ENCODE measurements at places on chromosomes 13 and 19.

- DNase-seq, result peak; percentile 74
Observed at GRCh38 chr19:55080968-55081769, 5.5 kb downstream of the EPS8L1 start.

GRCh38 chr13:110824702-110825300 lies 90.1 kb downstream of the ANKRD10 start:
- no peak for DNase-seq

DNA sequence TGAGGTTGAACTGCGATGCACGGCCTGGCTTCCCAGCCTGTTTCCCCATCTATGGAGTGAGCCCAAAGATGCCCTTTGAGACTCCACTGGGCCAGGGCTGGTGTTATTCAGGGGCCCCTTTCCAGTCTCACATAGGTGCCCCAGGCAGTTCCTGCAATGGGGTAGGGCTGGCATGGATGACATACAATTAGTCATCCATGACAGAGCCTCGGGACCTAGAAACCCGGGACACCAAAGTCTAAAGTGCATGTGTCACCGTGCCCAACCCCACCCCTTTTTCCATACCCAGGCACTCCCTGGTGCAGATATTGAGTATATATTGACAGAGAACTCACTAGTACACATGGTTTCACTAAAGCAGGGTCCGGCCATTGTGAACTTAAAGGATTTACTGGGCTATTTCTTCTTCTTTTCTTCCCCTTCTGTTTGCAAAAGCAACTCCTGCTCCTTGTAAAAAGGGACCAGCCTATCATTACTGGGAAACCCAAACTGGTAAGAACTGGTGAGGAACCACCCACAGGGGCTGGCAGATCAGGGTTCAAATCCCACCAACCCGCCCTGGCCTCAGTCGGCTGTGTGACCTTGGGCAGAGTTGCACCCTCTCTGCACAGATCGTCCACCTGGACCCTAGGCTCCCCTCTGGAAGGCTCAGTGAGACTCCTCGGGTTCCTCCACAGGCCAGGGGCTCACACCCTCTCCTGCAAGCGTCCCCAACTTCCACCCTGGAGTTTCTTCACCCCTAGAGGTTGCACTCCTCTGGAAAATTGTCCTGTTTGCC lies 2.7 kb downstream of the B3GNT3 start:
- DNase-seq, result peak; percentile 71

DNA sequence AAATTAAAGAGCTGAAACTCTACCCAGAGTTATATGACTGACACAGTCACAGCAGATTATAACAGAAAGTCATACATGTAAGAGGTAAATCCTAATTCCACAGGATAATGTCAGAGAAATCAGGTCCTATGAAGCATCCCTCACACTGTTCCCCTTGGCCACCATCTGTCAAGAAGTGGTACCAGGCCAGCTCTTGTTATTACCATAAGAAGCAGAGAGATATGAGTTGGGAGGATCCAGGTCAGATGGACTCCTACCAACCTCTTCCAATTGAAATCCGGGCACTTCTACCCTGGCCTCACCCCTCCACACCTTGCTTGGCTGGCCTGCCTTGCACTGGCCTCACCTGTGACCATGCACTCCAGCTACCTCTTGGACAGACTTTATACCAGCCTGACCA lies 353.2 kb downstream of the DNAJC15 start:
- no peak for DNase-seq

DNA sequence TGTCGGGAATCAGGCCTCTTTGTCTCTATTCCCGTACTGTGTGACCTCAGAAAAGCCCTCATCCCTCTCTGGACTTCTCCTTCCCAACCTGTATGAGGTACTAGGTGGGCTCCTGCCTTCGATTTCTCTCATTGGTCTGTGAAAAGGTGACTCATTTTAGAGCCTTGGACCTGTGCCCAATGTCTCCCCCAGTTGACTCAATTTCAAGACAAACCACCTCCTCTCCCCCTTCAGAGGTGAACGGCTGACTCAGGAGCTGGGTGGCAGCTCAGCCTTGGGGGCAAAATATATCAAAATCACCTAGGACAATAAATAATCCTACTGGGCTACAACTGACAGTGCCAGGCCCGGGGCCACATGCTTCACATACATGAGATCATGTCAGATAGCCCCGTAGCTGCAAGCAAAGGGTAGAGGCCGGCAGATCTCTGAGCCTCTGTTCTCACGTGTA lies 630 bp downstream of the COQ8B start:
- peak; percentile 73 for DNase-seq

GRCh38 chr13:31101472-31102170 lies 60.1 kb downstream of the HSPH1 start:
- no peak for DNase-seq

DNA sequence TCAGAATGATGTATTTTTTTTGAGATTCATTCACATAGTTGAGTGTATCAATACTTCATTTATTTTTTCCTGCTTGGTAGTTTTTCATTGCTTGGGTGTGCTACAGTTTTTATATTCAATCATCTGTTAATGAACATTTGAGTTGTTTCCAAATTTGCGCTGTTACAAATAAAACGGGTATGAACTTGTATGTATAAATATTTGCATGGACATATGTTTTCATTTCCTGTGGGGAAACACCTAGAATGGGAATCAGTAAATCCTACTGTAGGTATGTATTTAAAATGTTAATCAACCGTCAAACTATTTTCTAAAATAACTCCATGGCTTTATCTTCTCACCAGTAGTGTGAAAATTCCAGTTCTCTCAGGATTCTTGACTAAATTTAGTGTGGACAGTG lies 826.3 kb downstream of the EFNB2 start:
- DNase-seq, result no peak

DNA sequence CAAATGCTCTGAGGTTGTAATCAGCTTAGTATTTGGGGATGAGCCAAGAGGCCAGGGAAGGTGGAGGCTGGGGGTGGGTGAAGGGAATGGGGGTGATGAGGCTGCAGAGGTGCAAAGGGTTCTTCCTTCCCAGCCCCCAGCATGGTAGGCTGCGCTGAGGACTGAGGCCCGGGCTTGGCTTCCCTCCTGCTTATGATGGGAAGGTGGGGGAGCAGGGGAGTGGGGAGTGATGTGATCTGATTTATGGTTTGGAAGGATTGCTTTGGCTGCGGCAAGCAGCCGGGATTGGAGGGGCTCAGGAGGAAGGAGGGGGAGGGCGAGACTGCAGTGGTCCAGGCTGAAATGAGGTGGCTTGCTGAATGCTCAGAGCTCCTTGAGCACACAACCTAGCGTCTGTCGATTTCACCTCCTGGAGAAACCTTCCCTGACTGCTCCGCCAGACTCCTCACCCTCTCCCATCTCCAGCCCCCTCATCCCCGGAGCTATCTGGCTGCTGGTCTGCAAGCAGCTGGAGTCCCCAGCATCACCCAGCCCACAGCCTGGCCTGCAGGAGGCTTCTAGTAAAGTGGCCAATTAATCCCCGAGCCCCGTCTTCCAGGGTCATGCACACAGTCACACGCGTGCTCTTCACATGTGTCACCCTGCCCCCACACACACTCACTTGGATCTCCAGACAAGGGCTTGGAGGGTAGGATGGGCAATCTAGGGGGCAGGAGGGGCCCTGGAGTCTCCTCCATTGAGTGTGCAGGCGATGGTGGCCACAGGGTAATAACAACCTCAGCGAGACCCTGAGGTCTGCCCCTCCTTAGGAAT lies 757 bp upstream of the CLEC11A start:
- DNase-seq, result peak; percentile 48

GRCh38 chr13:49098771-49099512 lies 121.2 kb upstream of the MLNR start:
- DNase-seq, result no peak

DNA sequence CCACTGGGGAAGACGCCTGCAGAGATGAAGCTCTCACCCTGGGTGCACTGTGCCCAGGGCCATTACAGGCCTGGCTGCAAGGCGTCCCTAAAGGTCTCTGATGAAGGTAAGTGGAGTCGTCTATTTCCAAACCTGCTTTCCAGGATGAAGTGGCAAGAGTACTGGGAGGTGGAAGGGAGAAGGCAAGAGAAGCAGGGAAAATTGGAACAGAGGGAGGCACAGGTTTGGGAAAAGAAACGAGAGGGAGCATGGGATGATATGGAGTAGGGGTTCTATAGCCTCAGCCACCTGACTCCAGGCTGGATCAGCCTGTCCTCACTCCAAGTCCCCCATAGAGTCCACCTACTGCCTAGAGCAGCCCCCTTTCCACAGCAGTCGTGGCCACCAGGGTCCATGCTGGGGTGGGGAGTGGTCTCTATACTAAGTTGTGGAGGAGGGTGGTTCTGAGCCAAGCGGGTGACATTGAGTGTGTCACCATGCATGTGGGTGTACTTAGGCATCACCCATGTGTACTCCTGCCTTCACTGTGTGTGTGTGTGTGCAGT lies at the start of gene OR10H5:
OR10H5 (plus strand) TSS at position 51 of the 545 bp plus-strand sequence. CDS start 6,388 bp downstream, outside the sequence.
- no peak for DNase-seq

- DNase-seq, result no peak
Observed at GRCh38 chr13:49997955-49998354, 1.1 kb downstream of the TRIM13 start.

- no peak for DNase-seq
Observed at GRCh38 chr13:45744979-45745378, 42.9 kb downstream of the CBY2 start.

DNA sequence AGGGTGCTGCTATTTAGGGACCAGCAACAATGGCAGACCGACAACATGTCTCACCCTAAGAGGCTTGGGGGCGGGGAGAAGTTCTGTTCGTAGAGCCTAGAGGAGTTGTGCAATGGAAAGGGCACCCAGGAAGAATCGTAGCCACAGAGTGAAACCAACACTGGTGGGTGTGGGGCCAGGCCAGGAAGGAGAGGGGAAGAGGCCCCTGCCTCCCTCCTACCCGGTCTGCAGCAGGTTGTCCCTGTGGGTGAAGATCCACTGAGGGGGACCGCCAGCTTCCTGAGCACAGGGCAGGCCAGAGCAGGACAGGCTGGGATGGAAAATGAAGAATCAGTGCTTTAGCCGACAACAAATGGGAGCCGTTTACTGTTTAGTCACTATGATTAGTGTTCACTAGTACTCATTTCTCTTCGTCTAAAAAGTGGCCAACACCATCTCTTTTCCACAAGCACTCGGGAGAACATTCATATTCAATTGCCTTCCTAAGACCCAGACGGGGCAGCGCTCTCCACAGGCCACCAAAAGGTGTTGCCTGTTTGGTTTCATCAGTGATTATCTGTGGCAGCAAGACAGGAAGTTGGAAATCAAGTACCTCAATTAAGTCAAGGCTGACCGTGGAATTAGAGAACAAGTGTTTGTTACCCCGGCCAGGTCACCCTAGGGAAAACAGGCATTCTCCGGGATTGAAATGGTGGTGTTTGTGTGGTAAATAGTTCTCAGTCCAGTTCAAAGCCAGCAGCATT lies 1.1 kb upstream of the ATP11A start:
- no peak for DNase-seq

DNA sequence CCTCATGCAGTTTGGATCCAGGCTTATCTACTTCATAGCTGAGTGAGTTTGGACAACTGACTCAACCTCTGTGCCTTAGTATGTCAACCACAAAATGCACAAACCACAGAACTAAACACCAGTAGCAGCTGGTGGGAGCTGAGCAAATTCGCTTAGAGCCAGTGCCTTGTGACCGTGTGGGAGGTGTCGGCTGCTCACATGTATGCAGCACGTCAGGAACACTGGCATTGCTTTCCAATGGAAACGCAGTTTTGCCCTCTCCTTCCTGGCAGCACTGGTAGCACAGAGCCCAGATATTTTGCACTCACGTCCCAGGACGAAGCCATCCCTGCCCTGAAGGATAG lies 8.3 kb upstream of the NTN5 start:
- DNase-seq, result peak; percentile 46

DNA sequence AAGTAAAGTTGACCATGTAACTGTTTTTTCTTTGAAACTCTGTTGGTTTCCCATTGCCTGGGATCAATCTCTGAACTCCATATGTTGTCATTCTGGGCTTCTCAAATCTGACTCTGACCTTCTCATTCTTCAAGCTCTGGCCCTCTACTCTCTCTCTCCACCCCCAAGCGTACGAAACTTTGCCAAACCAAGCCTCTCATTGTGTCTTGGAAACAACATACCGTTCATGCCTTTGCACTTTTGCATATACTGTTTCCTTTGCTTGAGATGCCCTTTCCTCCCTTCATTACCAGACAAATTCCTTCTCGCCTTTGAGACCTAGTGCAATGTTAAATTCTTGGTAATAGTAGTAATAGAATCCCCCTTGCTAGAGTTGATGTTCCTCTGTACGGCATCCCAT lies 113.7 kb downstream of the OLFM4 start:
- no peak for DNase-seq

GRCh38 chr19:10826231-10826630 lies 9.8 kb downstream of the TMED1 start:
- DNase-seq, result no peak

DNA sequence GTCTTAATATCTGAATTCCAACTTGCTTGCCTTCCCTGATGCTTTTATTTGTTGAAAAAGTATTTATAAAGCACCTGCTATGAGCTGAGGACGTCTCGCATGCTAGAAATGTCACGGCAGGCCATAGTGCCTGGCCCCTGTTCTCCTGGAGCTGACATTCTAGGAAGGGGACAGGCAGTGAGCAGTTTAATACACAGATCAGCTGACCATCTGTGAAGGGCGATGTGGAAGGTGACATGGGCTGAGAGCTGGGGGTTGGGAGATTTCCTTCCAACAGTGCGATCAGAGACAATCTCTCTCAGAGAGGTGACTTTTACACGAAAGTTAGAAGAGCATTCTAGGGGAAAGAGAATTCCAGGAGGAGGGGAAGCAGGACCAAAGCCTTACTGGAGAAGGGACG lies 153.2 kb downstream of the ZNF536 start:
- no peak for DNase-seq

DNA sequence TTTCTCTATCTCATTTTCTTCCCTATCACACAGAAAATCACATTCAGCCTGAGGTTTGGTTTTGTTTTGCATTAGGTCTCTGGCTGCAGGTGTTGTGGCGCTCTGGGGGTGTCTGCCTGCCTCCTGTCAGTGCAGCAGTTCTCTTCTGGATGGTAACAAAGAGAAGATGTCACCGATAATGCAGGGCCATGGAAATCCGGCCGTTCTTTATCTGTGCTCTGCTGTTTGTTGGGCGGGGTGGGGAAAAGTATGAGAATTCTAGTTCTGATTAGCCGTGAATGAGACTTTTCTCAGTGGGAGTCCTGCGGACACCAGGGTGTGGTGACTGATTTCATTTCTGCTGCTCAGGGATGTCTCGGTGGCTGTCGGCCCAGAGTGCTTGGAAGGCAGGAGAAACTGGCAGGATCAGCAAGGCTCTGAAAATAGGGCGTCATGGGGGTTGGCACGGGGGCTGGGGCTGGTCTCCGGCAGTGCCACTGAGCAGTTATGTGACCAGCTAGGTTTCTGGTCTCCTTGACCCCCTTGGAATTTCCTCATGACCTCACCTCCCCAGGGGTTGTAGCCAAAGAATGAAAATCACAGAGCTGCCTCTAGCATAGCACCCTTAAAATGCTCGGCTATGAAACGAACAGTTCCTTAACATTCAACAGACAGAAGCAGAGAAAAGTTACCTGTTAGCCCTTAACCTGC lies 5.0 kb downstream of the RNF113B start:
- DNase-seq, result peak; percentile 92

- DNase-seq, result peak; percentile 16
Observed at GRCh38 chr13:75637181-75637750, 1.1 kb downstream of the LMO7 start.
